Fibroblast of lung (primary cell): ENCODE measurements at places on chromosomes 16 and 17.
A peak's percentile ranks its signal among the peaks of the same experiment; 100 is the strongest.

GRCh38 chr17:80953471-80954315 lies 37.9 kb upstream of the CHMP6 start:
- DNase-seq, result no peak

DNA sequence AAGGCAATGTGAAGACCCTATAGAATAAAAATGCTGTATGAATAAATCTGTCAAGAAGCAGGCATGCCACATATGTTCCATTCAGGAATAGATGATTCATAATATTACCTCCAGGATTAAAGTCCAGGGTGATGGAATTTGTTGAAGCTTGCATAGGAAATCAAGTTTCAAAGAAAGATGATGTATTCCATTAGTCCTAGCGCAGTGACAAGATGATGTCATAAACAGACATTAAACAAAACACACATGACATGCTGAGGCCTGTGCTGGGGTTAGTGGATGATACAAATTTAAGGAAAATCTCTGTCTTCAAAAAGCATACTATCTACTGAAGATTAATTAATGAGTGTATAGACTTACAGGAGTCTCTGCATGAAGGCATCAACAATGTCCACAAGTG lies 1025.2 kb downstream of the CDH11 start:
- DNase-seq, result no peak

GRCh38 chr16:46908540-46909372 lies 24.6 kb downstream of the GPT2 start:
- DNase-seq, result peak; percentile 50

DNA sequence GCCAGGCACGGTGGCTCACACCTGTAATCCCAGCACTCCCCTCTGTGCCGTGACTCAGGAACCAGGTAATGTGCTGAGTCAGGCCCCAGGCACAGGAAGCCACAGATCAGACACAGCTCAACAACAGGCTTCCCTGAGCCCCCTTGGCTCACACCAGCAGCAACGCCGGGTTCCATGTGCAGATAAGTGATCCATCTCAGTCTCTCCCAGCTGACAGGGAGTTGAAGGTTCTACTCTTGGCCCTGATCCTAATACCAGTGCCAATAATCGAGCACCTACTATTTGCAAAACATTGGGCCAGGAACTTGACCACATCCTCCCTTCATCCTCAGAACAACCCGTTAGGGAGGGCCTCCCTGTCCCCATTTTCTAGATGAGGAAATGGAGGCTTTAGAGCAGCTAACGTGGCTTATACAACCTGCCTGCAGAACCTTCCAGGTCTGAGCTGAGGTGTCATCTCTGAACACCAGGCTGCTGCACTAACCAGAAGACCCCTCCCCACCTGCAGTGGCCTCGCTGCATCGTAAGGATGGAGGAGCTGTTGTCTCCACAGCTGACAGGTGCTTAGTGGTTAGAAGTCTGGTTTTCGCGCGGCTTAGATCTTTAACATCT lies 64.8 kb upstream of the AMZ2 start:
- DNase-seq, result no peak

GRCh38 chr16:60302676-60303075 lies 1568.6 kb upstream of the GOT2 start:
- DNase-seq, result no peak

DNA sequence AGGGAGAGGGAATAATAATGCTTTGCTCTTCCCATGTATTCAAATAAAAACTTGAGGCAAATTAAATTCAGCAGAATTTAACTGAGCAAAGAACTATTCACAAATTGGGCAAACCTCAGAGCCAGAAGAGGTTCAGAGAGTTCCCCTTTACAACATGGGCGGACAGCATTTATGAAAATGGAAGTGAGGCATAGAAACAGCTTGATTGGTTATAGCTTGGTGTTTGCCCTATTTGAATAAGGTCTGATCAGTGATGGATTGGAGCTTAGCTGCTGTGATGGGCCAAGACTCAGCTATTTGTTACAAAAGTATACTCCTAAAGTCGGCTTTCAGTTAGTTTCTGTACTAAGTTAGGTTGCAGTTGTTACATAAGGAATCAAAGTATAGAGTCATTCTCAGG lies 63.0 kb downstream of the TMEM100 start:
- DNase-seq, result no peak

DNA sequence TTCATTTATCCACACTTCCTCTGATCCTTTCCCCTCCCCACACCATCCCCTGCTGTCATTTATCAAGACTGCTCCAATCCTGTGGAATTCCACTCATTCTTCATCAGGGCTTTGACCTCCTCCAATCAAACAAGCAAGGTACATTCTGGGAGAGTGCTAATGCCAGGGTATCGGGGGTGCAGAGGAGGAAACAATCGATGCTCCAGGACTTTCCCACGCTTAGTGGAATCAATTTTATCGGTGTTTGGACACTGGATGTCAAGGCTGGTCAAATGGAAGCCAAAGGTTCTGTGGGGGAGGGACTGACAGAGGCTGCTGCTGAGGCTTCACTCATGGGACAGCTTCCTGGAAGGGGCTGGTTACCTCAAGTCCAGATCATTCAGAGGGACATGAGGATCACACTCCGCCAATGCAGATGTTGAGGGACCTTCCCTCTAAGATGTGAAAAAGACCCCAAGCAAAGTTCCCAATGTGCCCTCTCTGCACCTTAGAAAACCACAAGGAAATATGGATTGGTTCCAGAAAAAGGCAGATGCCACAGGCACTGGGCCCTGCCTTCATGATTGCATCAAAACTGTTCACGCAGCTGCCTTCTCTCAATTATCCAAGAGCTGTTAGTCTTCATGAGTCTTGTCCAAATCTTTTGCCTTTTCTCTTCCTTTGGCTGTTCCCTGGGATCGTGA lies 44.7 kb upstream of the SOX9 start:
- DNase-seq, result no peak

DNA sequence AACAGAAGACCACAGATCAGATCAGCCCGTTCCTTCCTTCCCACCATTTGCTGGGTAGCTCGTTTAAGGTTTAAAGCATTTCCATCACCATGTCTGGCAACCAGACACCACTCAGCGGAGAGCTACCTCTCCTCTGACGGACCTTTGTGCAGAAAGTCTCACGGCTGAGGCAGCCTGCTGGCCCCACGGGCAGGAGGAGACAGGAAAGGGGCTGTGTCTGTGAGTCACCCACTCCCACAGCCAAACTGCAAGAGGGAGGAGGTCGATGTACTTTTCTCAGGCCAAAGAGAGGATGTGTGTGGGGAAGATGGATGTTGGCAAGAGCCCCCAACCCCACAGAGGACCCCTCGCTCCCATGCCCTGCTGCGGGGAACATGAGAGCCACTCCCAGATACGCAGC lies 92.1 kb downstream of the ZNF423 start:
- peak; percentile 70 for DNase-seq

DNA sequence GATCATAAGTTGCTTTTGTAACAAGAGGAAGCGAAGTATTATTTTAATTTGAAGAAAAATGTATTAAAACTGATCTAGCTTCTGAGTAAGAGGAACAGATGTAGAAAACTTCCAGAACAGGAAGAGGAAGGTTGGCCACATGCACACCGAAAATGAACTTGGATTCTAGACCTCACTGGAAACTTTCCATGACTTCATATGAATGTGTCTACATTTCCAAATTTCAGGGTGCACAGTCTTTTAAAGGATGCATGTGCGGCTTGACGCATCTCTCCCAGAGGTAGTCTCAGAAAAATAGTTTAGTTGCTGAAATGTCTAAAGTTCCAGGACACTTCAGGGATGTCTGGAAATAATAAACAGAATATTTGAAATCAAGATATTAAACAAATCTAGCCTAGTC lies 275.1 kb upstream of the MYOCD start:
- no peak for DNase-seq

DNA sequence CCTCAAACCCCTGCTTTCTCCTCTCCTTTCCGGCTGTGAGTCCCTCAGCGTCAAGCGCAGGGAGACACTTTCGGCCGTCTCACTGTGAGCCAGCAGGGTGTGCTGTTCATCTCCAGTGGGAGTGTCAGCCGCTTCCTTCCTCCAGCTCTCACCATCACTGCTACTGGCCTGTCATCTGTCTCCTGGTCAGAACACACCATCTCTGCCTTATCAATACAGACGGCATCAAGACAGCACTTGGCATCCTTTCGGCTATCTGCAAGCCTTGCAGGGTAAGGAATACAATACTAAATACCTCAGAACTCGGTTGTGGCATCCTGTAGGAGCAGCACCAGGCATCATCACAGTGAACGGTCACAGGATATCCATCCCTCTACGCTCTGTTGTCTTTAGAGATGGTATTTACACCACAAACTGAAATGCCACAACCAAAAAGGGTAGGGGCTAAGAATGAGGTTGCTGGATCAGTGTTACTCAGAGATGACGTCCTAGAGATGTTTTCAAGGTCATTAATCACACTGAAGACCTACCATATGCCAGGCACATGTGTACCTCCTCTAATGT lies 20.7 kb upstream of the CMTM4 start:
- DNase-seq, result peak; percentile 71

DNA sequence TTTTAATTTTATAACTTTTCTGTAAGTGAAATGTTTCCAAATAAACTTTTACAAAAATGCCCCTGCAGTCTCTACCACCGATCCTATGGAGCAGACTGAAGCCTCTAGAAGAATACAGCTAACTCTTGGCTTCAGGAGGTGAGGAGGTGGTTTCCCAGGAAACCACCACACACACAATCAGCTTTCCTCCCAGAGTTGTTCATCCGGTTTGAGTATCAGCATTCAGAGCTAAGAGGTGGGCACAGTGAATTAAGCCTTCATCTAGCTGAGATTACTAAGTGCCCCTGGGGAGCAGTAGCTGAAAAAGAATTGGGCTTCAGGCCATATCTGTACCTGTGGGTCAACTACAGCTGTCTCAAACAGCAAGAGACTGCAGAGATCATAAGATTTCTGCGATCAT lies 139.7 kb downstream of the AATF start:
- DNase-seq, result no peak

DNA sequence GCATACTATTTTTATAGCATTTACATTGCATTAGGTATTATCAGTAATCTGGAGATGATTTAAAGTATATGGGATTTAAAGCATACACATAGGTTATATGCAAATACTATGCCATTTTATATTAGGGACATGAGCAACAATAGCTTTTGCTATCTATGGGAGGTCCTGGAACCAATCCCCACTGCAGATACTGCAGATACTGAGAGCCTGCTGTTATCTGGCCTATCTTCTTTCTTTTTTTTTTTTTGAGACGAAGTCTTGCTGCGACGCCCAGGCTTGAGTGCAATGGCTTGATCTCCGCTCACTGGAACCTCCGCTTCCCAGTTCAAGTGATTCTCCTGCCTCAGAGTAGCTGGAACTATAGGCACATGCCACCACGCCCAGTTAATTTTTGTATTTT lies 37.4 kb downstream of the STH start:
- no peak for DNase-seq

DNA sequence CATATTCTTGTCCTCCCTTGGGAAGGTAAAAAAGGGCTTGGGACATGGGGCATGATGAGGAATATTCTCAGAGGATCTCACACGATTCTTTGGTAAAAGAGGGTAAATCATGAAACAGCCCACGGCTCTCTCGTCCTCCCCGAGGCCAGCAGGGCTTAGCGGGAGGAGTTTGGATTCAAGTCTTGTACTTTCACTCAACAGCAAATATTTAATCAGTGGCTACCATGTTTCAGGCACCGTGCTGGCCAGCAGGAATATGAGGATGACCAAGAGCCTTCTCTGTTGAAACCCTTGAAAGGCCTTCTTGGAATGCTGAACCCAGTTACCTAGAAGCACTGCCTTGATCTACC lies 8.8 kb downstream of the MAP3K14 start:
- DNase-seq, result no peak

DNA sequence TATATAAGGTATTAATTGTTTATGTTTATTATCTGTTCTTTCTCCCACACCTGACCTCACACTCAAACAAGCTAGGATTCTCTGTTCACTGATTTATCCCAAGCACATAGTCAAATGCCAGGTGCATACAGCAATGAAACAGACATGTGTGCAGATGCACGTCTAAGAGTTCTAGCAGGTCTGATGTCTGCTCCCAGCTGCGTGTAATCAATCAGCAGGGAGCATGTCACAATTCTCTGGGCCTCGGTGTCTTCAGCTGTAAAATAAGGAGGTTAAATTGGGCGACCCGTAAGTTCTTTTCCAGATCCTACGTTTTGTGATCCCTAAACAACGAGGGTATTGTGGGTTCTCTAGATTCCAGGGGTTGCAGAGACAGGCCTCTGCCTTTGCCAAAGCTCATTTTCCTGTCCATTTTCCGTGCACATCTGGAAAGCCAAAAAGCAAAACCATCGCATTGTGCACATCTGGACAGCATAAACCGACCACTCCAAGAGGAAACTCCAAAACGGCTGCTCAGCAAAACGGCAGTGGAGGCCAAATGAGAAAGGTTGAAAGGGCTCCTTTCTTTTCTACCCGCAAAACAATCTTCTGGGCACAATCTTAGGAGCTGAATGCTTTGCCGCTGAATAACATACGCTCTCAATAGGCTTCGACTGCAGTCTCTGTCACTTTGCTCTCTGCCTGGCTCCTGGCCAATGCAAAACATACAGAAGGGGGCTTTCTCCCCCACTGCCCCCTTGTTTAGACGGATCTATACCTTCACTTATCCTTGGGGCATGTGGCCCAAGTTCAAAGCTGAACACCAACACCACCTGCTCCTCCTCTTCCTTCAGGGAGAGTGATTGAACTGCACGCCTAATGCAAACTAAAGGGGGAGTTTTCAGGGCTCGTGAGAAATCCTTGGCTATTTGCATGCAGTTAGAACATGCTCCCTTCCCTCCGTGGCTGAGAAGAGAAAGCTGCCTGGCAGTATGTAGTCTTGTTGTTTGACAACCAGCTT lies 426.3 kb downstream of the SLC39A11 start:
- peak; percentile 68 for DNase-seq

- DNase-seq, result no peak
These were observed 21.7 kb downstream of the LRRC75A start for GRCh38 chr17:16470265-16470664.
